ENCODE measurements at places on chromosomes 13 and 19.

GRCh38 chr13:109500146-109500773 lies 286.1 kb downstream of the IRS2 start:
- no peak for DNase-seq

DNA sequence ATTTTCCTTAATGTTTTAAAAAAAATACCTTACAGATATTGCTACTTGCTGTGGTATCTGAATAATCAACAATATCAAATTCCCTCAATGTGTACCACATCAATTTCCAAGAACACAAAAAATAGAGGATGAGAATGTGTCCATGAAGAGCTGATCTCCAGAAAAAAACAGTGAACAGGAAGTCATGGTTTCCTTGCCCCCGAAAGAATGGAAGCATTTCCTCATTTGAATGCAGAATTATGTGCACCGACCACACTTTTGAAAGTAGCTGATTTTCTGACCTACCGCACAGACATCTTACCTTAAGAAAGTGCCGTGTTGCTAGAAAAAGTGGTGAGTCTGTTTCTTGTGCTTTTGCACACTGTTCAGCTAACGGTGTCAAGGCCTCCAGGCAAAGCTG lies 13.4 kb upstream of the EEF1AKMT1 start:
- DNase-seq, result no peak

DNA sequence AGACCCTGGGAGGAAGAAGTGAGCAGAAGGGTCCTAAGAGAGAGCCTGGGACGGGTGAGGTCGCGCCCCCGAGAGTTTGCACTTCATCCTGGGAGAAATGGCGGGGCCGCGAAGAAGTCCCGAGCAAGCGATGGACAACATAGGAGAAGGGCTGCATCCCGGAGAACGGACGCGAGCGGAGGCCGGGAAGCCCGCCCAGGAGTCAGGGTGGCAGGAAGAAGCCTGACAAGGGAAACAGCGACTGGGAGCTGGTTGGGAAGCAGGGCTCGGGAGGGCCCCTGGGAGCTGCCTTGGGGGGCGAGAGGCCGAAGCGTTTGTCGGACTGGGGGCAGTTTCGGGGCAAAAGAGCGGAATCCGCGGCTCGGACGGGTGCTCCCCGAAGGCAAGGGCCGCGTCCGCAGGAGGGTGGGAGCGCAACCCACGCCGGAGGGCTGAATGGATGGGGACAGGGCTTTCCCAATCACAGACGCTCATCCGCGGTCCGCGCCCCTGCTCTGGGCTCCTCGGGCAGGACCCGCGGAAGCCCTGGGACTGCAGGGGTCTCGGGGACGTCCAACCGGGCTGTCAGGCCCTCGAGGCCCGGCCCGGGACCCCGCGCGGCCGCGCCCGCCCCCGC lies 469 bp downstream of the ABHD17A start:
- DNase-seq, result no peak

DNA sequence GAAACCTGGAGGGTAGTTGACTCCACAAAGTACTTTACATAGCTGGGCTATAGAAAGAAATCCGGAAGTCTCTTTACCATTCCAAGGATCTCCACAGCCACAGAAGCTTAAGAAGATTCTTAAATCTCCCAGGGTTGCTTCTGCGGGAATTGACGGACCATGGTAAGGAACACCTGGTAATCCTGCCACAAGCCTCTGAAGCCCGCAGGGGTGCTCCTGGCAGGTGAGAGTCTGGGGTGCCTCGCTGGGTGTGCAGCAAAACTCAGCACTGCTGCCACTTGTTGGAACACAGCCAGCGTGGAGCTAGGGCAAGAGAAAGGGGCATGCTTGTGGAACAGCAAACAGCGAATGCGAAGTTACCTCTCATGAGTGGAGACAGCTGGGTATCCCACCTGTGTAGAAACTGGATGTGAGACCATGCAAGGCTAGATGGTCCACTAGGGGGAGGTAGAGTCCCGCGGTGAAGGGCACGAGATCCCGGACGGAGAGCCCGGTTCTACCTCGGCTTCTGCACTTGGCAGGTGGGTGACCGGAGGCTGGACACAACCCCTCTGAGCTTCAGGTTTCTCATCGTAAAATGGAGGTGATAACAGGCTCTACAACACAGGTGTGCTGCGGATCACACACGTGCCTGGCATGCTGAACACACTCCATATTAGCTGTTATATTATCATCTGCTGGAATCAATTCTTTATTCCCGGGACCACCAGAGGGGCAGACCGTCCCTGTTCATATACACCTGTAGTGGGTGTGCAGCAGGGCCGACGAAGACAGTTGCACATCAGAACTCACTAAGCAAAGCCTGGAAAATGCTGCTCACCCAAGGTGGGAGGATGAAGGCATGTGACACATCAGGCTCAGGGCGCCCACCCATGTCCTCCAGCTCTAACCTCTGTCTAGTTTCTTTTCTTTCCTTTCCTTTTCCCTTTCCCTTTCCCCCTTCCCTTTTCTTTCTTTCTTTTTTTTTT lies 24.1 kb upstream of the UBAC2 start:
- peak; percentile 73 for DNase-seq

DNA sequence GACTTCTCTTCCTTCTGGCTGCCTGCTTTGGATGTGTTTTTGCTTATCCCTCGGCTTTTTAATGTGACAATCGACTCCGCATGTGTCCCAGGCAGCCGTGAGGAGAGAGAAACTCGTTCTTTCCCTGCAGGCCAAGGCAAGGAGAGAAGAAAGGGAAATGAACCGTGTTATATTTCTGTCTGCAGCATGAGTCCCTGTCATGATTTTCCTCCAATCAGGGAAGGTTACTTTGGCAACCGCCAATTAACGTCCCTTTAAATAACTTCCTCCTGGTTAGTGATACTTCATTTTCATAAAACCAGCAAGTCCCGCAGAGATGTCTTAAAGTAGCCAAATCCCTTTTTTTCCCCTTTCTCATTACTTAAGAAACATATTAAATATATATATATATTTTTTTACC lies 42.6 kb downstream of the RFC3 start:
- no peak for DNase-seq

- no peak for DNase-seq
Observed at GRCh38 chr13:101706651-101707050, 254.2 kb downstream of the ITGBL1 start.

DNA sequence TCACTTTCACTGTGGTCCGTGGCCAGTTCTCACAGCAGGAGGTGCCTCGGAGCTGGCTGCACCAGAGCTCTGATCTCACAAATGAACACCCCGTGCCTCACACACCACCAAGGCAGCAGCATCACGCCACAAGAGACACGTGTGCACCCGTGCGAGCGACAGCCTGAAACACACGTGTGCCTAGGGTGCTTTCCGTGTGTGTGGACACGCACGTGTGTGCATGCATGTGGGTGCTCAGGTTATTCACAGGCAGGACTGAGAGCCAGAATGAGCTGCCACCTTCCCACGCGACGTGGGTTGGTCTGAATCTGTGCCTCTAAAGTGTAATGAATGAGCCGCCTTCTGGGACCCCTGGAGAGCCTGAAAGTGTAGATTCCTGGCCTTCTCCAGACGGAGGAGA lies 67.6 kb upstream of the C13orf46 start:
- no peak for DNase-seq

DNA sequence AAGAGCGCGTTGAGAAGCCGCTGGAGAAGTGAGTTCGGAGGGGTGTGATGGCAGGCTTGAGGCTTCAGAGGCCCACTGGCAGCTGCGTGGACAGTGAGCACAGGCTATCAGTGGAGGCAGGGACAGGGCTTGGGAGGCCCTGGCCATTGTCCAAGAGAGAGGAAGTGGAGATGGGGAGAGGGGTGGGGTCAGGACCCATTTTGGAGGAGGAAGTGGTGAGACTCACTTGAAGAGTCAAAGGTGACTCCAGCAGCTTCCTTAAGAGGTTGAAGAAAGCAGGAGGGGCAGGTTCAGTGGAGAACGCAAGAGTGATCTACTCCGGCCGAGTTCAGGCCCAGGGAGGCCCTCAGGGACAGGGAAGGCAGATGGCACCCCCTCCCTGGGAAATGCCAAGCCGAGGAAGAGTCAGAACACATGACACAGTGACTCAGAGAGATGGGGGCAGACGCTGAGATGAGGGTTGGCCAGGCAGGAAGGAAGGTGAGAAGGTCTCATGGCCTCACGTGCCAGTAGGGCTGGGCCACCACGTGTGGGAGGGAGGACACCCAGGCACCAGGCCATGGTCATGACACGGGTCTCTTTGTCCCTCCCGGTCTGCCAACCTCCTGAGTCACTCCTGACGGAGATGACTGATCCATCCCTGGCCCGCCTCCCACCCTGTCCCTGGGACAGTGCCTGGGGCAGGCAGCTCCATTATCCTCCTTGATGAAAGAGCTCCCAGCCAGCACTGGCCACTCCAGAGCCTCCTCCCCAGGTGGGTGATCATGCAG lies 10.1 kb upstream of the CD22 start:
- peak; percentile 82 for DNase-seq

DNA sequence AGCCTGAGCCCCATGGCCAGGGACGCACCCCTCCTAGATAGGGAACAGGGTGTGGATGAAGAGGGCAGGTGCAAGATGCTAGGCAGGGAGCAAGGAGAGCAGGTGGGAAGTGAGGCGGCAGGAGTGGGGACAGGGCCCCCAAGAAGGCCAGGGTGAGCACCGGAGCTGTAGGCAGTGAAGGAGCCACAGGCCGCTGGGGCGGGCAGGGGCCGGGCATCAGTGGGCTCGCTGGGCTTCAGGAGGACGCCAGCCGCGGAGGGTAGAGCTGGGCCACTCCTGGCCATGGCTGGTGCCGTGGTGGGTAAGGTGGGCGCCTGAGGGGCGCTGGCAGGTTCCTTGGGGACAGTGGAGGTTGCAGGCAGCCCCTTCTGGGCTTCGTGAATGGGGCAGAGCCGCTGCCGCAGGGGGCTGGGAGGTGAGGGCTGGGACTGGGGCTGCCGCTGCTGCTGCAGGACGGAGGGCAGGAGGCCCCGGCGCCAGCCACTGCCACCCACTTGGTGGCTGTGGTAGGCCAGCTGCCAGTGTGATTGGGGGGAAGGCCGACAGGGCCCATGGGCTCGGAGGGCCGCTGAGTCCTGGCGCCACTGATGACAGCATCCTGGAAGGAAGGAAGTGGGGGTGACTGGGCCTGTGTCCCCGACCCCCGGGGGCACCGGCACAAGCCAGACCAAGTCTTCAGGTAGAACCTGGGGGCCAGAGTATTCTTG lies 2.1 kb downstream of the NKPD1 start:
- DNase-seq, result no peak

DNA sequence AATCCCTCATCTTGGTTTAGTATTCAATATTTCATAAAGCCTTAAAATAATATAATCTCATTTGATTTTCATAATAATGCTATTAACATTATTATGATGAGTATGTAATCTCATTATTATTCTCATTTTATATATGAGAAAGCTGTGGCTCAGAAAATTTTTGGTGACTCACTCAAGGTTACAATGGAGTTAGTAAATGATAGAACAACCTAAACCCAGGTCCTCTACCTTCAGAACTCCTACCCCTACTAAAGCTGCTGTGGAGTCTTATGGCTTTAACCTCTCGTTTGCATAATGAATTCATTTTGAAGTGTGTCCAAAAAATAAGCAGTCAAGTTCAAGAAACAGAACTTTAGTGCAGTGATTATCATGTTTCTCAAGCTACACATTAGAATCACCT lies 226.3 kb downstream of the TBC1D4 start:
- no peak for DNase-seq
